Left renal pelvis (tissue), 4 donors: ENCODE measurements at places on chromosomes 13 and 19.

DNA sequence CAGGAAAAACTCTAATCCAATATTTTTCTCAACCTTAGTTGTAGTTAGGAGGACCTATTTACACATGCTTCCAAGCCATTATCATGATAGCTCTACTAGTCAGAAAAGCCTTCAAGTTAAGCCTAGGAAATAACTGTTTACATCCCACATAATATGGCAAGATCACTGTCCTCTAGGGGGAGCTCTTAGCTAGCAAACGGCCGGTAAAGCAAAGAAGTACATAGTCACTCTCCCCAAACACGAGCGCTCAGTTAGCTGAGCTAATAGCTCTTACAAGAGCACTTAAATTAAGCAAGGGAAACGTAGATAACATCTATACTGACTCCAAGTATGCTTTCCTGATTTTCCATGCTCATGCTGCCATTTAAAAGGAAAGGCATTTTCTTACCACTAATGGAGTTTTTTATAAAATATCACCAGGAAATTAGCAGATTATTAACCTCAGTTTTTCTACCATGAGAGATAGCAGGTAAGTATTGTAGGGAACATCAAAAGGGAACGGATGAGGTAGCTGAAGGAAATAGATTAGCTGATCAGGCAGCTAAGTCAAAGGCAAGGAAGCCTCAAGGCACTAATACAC is 100.6 kb upstream of the PABPC3 start:
- peak; percentile 72 for DNase-seq

- no peak for DNase-seq
These were observed 73.1 kb downstream of the TNFSF13B start for GRCh38 chr13:108342369-108343289.

DNA sequence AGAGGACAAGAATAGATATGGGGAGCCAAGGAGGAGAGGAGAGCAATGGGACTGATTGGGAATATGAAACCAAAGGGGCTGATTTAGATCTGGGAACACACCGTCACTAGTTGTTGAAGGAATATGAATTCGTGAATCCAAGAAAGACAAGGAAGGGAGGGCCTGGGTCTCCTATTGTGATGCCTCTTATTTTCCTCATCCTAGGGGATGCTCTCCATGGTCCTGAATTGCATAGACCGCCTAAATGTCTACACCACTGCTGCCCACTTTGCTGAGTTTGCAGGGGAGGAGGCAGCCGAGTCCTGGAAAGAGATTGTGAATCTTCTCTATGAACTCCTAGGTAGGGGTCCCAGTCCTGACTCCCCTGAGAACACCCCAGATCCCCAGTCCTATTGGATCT is 21.5 kb downstream of the RYR1 start:
- no peak for DNase-seq

DNA sequence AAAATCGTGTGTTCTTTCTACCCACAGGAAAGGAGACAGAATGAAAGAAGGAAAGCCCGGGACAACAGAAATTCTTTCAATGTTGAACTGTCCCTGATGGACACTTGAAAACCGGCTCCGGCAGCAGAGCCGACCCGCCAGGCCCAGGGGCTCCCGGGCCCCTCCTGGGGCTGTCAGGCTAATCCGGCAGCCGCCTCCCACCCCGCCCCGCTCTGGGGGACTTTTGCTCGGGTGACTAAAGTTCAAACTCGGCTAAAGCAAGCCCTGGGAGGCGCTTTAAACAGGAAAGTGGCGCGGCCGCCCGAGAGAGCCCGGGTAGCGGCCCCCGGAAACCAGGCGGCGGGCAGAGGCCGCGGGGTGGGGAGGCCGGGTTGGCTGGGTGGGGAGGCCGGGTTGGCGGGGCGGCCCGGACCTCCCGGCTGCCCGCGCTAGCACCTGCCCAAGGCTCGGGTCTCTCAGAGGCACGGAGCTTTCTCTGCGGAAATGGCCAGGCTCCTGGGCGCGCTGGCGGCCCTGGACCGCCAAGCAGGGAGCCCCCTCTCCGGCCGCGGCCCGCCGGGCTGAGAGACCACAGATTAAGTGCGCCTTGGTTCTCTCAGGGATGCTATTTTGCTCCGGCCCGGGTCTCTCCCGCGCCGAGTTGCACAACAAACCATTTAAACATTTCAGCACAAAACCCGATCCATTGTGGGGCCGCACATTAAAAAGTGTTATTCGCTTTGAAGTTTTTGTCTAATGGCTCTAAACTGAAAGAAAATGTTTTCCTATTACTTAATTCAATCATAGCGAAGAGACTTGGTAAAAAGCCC is 2.6 kb upstream of the GSX1 start:
- DNase-seq = no peak

GRCh38 chr19:40055049-40055448 is 982 bp downstream of the ZNF780B start:
- DNase-seq = no peak

- DNase-seq = no peak
These were observed 11.0 kb downstream of the PNMA8B start for GRCh38 chr19:46484656-46485055.

DNA sequence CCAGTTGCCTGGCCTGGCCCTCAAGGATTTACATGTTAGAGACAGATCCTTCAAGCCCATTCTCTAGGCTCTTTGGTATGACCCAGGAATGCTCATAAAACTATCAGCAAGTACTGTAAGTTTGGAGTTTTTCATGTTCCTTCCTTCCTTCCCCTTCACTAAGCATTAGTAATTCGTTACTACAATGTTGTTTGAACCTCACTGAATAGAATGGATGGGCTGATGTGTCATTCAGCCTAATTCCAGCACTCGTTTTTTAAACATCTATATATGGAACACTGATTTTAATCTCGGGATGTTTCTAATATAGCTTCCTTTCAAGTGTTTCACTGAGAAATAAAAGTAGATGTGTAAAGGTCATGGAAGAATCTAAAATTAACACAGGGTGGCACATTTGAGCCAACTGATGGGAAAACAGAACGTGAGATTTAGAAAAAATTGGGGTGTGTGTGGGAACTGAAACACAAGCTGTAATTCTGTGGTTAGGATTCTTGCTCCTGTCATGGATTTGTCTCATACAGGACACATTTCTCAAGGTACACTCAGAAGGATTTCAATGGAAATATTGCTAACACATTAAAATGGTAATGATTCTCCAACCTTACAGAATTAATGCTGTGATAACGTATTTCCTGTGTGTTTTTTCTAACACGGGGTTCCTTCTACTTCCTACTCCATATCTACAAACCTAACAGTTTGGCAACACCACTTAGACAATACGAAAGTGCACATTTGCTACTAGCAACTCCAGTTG is 93.4 kb downstream of the FLT1 start:
- no peak for DNase-seq

DNA sequence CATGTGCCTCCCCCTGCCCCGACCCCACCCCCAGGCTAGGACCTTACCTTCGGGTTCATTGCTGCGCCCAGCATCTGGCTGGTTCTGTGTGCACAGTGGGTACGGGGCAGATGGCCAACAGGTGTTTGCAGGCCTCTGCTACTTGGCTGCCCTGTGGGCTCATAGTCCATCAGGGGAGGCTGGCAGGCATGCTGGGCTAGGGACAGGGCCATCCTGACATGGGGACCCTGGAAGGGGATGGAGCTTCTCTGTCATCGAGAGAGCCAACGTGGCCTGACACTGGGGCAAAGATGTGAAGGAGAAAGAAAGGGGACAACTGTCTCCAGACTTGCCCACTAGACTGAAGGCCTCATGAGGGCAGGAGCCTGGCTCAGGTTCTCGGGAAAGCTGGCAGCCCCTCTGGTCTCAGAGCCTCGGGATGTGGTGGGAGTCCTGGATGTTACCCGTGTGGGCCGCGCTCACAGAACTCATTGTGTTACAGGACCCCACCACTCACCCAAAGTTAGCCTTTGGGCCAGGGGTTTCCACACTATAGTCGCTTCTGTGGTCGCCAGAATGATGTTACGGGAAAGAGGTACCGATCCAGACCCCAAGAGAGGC is 4.7 kb downstream of the ZNF536 start:
- no peak for DNase-seq

GRCh38 chr13:60047918-60048317 is 115.8 kb downstream of the DIAPH3 start:
- no peak for DNase-seq

GRCh38 chr13:110254751-110255553 is 52.0 kb downstream of the COL4A1 start:
- DNase-seq = no peak

GRCh38 chr13:64332048-64332447 is 2898.1 kb downstream of the PCDH9 start:
- DNase-seq = no peak

DNA sequence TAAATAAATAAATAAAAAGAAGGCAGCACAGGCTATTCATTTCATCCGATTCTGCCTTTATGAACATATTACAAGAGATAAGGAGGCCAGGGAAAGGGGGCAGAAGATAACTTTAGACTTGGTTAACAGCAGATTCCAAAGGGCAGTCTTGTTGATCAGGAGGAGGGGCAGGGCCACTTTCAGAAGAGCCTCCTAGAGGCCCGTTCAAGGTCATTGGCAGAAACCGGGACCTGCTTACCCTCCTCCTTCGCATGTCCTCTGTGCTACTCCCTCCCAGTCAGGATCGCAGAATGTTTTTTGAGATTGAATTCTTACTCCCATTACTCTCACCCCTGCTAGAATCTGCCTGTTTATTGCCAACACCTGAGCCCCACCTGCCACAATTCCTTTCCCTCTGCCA is 217.0 kb upstream of the IPO5 start:
- no peak for DNase-seq

- DNase-seq = no peak
These were observed 24.3 kb upstream of the SHFL start for GRCh38 chr19:10061717-10062310.

DNA sequence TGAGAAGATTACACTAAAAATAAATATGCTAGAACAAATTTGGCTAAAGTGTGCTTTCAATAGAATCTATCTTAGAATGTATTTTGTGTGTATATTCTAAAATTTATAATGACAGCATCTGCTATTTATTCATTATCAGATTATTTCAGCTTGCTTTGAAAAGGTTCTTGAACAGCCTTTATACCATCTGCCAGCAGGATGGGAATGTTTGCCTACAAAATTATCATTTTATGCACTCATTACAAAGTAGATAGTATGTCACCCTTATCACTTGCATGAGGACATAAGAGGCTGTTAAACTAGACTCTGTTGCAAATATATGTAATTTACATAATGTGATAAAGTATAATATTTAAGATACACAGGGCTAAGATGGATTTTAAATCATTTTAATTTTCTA is 1286.9 kb upstream of the PCDH20 start:
- no peak for DNase-seq

DNA sequence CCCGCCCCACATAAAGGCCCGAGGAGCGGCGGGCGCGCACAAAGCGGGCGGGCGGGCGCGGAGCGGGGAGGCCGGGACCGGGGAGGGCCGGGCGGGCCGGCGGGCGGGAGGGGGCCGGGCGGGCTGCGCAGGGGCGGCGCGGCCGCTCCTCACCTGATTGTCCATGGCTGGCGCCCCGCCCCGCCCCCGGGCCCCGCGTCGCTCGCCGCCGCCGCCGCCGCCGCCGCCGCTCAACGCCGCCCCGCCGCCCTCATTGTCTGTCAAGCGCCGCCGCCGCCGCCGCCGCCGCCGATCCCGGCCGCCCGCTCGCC is 200 bp downstream of the MLLT1 start:
- DNase-seq = no peak

GRCh38 chr13:97004096-97004876 is 10.0 kb upstream of the OXGR1 start:
- DNase-seq = no peak

DNA sequence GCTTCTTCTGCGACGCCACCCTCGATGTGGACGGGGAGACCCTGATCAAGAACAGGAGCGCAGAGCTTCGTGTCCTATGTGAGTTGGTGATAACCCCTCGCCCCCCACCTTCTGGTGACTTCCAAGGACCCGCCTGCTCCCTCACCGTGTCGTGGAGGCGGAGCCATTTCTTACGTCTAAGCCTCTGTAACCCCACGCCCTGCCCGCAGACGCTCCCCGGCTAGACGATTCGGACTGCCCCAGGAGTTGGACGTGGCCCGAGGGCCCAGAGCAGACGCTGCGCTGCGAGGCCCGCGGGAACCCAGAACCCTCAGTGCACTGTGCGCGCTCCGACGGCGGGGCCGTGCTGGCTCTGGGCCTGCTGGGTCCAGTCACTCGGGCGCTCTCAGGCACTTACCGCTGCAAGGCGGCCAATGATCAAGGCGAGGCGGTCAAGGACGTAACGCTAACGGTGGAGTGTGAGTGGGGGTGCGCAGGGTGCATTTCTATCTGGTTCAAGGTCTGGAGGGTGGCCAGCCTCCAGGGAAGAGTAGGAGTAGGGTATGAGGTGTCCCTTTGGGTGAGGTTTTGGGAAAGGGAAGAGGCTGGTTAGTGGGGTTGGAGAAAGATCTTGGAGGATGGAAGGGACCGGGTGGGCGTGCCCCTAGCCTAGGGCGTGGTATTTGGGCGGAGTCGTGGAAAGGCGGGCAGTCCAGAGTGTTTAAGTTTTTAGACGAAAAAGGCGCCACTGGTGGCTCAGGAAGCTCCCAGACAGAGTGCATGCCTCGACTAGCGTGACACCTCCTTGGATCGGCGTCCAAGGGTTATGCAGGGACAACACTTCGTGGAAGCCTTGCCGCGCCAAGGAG is 3.3 kb downstream of the ICAM5 start:
- no peak for DNase-seq

- no peak for DNase-seq
These were observed 26.6 kb upstream of the OR10H1 start for GRCh38 chr19:15841875-15842569.

DNA sequence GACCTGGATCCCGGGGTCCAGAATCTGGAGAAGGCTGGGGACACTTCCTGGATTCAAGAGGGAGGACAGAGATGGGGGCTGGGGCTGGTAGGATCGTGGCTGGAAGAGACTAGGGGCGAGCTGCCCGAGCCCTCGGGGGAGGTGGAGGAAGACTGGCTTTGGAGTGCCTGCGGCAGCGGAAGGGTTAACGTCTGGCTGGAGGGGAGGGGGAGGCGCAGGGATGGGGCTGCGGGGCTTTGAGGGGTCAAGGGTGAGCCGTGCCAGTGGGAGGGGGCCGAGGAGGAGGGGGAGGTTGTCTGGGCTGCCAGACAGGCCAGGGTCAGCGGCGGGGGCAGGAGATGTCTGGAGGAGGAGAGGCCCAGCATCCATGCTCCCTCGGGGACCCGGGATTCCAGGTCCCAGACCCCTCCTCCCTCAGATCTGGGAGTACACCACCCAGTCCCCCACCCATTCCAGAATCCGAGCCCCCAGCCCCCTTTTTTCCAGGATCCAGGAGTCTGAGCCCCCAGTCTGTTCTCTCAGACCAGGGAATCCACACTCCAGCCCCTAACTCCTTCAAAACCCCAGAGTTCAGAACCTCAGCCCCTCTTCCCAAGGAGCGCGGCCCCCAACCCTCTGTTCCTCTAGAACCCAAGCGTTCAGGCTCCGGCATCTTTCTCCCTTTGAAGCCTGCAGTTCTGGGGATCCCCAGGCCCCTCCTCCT is 3.2 kb upstream of the SPACA6 start:
- peak; percentile 69 for DNase-seq

- no peak for DNase-seq
These were observed 113.0 kb downstream of the KL start for GRCh38 chr13:33129094-33129832.

DNA sequence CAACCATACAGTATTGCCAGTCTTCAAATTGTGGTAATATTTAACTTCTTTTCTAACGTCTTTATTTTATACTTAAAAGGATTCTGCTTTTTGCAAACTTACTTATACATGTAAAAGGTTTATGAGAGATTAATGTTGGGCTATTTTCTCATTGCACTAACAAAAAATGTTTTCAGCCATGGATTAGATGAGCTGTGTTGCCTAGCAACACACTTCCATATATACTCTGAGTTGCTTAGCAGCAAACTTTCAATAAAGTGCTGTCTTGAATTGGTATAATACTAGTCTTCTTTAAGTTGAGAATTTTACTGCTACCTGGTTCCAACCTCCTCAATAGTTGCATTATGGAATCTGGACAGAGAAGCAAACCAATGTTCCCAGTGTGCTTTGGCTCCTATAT is 777.4 kb upstream of the PCDH9 start:
- DNase-seq = no peak
